ENCODE measurements at places on chromosomes 5 and 9. TPM values are rescaled to one million over a fixed set of nuclear protein-coding genes. Genes with fewer than 3 reads are reported as not detected.

DNA sequence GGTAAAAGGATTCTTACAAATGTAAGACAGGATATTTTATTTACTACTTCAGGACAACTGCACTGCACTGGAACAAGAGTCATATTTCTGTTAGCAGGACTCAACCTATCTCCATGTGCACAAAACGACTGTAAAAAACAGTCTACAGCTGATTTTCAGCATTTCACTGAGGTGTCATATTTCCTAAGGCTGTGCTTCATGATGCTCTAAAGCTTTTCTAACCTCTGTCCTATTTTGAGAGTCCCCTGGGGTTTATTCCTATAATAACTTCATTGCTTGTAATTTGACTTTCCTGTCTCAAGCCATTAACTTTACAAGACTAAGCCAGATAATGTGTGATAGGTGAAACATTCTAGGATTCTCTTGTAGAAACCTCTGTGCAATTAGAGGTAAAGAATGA is 472.3 kb downstream of the HINT1 start:
- H3K27me3 ChIP-seq, result no peaks in the 10 kb centered on the region
- no peak overlapping the region for H3K4me3 ChIP-seq
- H3K36me3 ChIP-seq, result no peaks in the 10 kb centered on the region
- H3K27ac ChIP-seq, result peak overlapping the region; percentile 70
- H3K4me1 ChIP-seq, result peaks cover 11% of the 10 kb centered on the region
- peak; percentile 13 for DNase-seq

DNA sequence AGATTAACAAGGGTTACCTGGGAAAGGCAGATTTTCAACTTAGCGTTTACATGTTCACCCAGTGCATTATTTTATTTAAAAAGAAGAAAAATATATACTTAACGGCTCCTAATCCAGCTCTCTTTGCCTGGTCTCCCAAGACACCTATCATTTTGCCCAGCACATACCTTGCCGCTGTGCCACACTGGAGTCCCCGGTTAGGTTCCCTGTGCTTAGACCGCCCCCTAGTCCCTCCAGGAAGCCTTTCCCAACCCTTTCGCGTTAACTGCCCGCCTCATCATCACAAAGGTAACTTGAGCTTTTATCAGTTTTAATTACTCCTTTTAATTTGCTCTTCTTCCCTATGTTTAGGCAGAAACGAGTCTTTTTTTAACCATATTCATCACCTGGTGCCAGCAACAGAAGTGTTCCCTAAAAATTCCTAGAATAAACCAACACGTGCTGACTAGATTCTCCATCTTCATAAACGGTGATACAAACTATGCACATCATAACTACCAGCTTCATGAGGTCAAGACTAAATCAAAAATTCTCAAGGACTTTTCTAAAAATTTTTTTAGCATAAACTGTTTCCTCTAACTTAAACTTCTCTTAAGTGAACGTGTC is 19.7 kb downstream of the DNAJA1 start:
- H3K36me3 ChIP-seq, result peaks cover 17% of the 10 kb centered on the region
- H3K27ac ChIP-seq, result peak overlapping the region; percentile 18
- H3K4me3 ChIP-seq, result peak overlapping the region; percentile 39
- H3K27me3 ChIP-seq, result no peaks in the 10 kb centered on the region
- H3K4me1 ChIP-seq, result no peaks in the 10 kb centered on the region
- DNase-seq, result peak; percentile 38

GRCh38 chr5:116502138-116502537 is 72.5 kb downstream of the SEMA6A start:
- no peaks in the 10 kb centered on the region for H3K36me3 ChIP-seq
- no peak overlapping the region for H3K4me3 ChIP-seq
- H3K27me3 ChIP-seq, result no peaks in the 10 kb centered on the region
- DNase-seq, result no peak

DNA sequence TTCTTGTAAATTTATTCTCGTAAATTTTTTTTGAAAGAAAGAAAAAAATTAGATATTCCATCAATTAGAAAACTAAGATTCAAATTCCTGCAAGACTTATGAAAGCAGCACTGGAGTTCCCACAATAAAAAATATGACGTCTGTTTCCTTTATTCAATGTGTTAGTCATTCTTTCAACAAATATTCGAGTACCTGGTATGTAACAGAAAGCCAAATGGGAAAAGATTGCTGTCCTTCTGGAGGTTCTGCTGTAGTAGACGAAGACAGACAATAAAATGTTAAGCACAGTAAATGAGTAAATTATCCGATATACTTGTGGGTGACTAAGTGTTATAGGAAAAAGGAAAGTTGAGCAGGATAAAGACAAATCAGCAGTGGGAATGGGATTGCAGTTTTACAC is 92.2 kb downstream of the ADAMTSL1 start:
- no peaks in the 10 kb centered on the region for H3K36me3 ChIP-seq
- H3K27ac ChIP-seq, result no peak overlapping the region
- no peak overlapping the region for H3K4me3 ChIP-seq
- no peaks in the 10 kb centered on the region for H3K27me3 ChIP-seq
- DNase-seq, result peak; percentile 48
- H3K4me1 ChIP-seq, result no peaks in the 10 kb centered on the region

DNA sequence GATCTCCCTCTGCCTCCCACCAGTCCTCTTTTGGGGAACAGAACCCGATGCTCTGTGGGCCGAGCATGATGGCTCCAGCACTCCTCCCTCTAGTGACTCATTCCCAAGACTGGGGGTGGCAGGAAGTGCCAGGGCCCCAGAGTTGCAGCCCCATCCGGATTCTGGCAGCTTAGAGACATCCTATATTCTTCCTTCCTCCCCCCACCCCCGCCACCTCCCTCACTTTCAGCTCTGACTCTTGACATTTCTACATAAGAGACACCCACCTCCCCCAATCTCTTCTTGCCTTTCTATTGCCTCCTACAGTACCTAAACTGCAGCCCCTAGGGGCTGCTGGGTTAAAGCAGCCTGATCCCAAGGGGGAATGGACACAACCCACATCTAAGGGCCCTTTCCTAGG is 47.1 kb upstream of the MATR3 start:
- H3K27me3 ChIP-seq, result no peaks in the 10 kb centered on the region
- no peaks in the 10 kb centered on the region for H3K4me1 ChIP-seq
- H3K4me3 ChIP-seq, result no peak overlapping the region
- H3K36me3 ChIP-seq, result no peaks in the 10 kb centered on the region

- no peaks in the 10 kb centered on the region for H3K36me3 ChIP-seq
- H3K4me1 ChIP-seq, result no peaks in the 10 kb centered on the region
- no peak overlapping the region for H3K27ac ChIP-seq
- no peak overlapping the region for H3K4me3 ChIP-seq
Measured at GRCh38 chr5:166795756-166796155, 1495.7 kb upstream of the WWC1 start.

DNA sequence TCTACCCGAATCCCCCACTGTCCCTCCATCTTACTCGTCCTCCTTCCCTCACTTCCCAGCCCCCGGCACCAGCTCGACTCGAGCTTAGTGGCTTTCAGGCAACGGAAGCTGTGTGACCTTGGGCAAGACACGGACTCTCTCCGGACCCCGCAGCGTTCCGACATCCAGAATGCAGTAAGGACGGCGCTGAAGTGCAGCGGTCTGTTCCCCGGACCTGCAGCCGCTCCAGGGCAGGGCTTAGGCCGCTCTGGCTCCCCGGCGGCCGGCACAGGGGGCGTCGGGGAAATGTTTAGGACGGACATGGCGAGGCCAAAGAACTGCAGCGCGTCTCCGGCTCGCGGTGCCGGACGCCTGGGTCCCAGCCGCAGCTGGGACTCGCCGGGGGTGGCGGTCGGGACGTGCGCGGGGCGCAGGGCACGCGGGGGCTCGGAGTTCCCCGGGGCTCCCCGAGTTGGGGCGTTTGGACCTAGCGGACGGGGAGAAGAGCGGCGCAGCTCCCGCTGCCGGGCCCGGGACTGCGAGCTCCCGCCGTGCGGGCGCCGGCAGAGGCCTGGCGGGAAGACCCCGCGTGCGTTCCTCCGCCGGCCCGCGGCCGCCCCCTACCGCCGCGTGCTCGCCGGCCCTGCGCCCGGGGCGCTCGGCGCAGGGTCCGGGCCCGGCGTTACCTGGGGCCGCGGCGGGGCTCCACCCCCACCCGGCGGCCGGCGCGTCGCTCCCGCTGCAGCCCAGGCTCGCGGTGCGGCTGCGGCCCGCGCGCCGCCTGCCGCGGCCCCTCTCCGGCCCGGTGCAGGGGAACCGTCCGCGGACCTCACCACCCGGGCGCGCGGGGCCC is 5.6 kb upstream of the RNF44 start:
- no peaks in the 10 kb centered on the region for H3K27me3 ChIP-seq
- H3K27ac ChIP-seq, result peak overlapping the region; percentile 70
- peak overlapping the region; percentile 74 for H3K4me3 ChIP-seq
- H3K36me3 ChIP-seq, result no peaks in the 10 kb centered on the region
- peaks cover 11% of the 10 kb centered on the region for H3K4me1 ChIP-seq

- peak; percentile 19 for DNase-seq
- no peak overlapping the region for H3K4me3 ChIP-seq
- no peaks in the 10 kb centered on the region for H3K27me3 ChIP-seq
- H3K27ac ChIP-seq, result no peak overlapping the region
Measured at GRCh38 chr5:74530326-74531050, 110.0 kb downstream of the ENC1 start.

- no peaks in the 10 kb centered on the region for H3K4me1 ChIP-seq
- no peak for DNase-seq
- H3K27me3 ChIP-seq, result no peaks in the 10 kb centered on the region
Measured at GRCh38 chr5:95995962-95996489, 34.4 kb upstream of the ELL2 start.

GRCh38 chr9:101727612-101728524 is 10.6 kb downstream of the GRIN3A start:
- no peak overlapping the region for H3K4me3 ChIP-seq
- no peaks in the 10 kb centered on the region for H3K36me3 ChIP-seq
- H3K27ac ChIP-seq, result no peak overlapping the region
- peak; percentile 12 for DNase-seq
- no peaks in the 10 kb centered on the region for H3K27me3 ChIP-seq

GRCh38 chr5:77599679-77600078 is 38.8 kb downstream of the OTP start:
- no peak for DNase-seq
- H3K27ac ChIP-seq, result no peak overlapping the region
- H3K27me3 ChIP-seq, result no peaks in the 10 kb centered on the region
- no peaks in the 10 kb centered on the region for H3K4me1 ChIP-seq

DNA sequence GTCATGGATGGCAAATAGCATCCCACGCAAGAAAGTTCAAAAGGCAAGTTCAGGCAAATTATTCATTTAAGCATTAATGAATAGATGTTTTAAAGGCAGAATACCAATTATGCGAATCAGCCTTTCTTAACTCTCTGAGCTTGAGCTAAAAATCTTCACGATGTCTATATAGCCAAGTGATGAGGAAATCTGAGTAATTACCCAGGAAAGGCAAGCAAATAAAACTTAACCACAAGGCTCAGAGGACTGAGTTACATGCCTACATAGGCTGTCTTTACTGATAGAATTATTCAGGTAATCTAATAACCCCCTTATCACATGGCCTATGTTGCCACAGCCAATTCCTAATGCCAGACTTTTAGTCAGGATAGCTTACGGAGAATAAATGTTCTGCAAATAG is 120.8 kb upstream of the MTAP start:
- H3K4me1 ChIP-seq, result no peaks in the 10 kb centered on the region
- H3K36me3 ChIP-seq, result no peaks in the 10 kb centered on the region
- H3K4me3 ChIP-seq, result no peak overlapping the region
- H3K27ac ChIP-seq, result no peak overlapping the region
- DNase-seq, result no peak

DNA sequence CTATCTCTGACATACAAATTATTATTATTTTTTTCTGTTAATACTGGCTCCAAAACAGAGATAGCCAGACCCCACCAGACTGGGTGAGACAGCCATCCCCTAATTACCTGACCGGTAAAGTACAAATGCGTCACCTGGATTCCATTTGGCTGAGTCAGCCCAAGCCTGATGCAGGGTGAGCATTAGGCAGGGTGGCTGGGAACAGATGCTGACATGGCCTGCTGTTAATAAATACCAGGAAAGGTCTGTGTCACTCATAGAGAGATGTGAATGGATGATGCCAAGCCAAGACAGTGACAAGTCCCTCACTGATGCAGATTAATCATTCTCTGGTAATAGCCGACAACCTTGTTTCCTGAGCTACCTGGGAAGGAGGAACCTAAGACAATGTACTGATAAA is 183.5 kb downstream of the TRIM32 start:
- no peaks in the 10 kb centered on the region for H3K36me3 ChIP-seq
- no peak overlapping the region for H3K4me3 ChIP-seq
- no peak for DNase-seq
- H3K27ac ChIP-seq, result no peak overlapping the region
- H3K4me1 ChIP-seq, result no peaks in the 10 kb centered on the region

DNA sequence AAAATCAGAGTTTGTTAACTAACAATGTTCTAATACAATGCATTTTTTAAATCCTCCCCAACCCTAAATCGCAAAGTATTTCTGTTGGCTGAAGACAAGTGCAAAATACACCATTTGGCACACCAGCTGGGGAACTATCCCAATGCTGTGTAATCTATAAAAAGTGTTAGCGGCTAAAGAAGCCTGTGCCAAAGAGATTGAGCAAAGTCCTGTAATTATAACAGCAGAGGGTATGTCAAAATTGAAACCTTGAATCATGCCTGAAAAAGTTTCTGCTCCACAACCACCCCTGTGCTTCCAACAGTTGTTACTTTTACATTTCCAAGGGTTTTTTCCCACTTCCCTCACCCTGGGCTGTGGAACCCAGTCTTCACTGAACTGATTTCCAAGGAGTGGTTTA is 83.1 kb upstream of the PLPP6 start:
- H3K4me1 ChIP-seq, result peaks cover 7% of the 10 kb centered on the region
- H3K4me3 ChIP-seq, result no peak overlapping the region
- DNase-seq, result peak; percentile 22
- no peak overlapping the region for H3K27ac ChIP-seq

- no peaks in the 10 kb centered on the region for H3K27me3 ChIP-seq
- H3K4me3 ChIP-seq, result no peak overlapping the region
- H3K27ac ChIP-seq, result no peak overlapping the region
- no peak for DNase-seq
Measured at GRCh38 chr9:92122061-92122460, 6.8 kb upstream of the SPTLC1 start.

- no peak for DNase-seq
- H3K4me1 ChIP-seq, result peaks cover 6% of the 10 kb centered on the region
- no peak overlapping the region for H3K4me3 ChIP-seq
Measured at GRCh38 chr5:11494340-11494739, 409.9 kb downstream of the CTNND2 start.

GRCh38 chr5:108672639-108673038 is 75.1 kb upstream of the FER start:
- H3K4me3 ChIP-seq, result no peak overlapping the region
- DNase-seq, result no peak
- H3K27ac ChIP-seq, result no peak overlapping the region

- no peaks in the 10 kb centered on the region for H3K27me3 ChIP-seq
- peaks cover 23% of the 10 kb centered on the region for H3K4me1 ChIP-seq
Measured at GRCh38 chr9:114126247-114127060, 27.4 kb upstream of the KIF12 start.

GRCh38 chr9:130846487-130847305 is 11.6 kb downstream of the ABL1 start:
- H3K4me1 ChIP-seq, result peaks cover 22% of the 10 kb centered on the region
- DNase-seq, result peak; percentile 77
- no peaks in the 10 kb centered on the region for H3K27me3 ChIP-seq
- H3K4me3 ChIP-seq, result no peak overlapping the region
- H3K27ac ChIP-seq, result peak overlapping the region; percentile 79
- H3K36me3 ChIP-seq, result no peaks in the 10 kb centered on the region

TAF11L5 gene
- not detected for polyA plus RNA-seq

OBP2B gene
- not detected for polyA plus RNA-seq

SPINK4 gene
- polyA plus RNA-seq, result 5.7 TPM

SPACA9 gene
- polyA plus RNA-seq, result 7.8 TPM

TEX48 gene
- polyA plus RNA-seq, result not detected

KCTD16 gene
- 0.13 TPM for polyA plus RNA-seq

PCDHGA1 gene
- polyA plus RNA-seq, result 0.40 TPM

TMEFF1 gene
- polyA plus RNA-seq, result 33.0 TPM

NTNG2 gene
- polyA plus RNA-seq, result 1.7 TPM

MARCOL gene
- polyA plus RNA-seq, result not detected

TLX3 gene
- not detected for polyA plus RNA-seq

SLC45A2 gene
- polyA plus RNA-seq, result not detected

Data from cardiac muscle cell (in vitro differentiated cells and primary cell).